ENCODE measurements at places on chromosomes 4 and X. TPM values are rescaled to one million over a fixed set of nuclear protein-coding genes. Genes with fewer than 3 reads are reported as not detected.

The EVC gene
- 35.5 TPM for total RNA-seq

The DACH2 gene
- total RNA-seq, result not detected

The FGF13 gene
- not detected for total RNA-seq

The CYLC1 gene
- total RNA-seq, result not detected

The ZNF157 gene
- total RNA-seq, result not detected

The SLC34A2 gene
- not detected for total RNA-seq

The GABRQ gene
- not detected for total RNA-seq

The PHKA2 gene
- 17.8 TPM for total RNA-seq

The PDZD4 gene
- not detected for total RNA-seq

The GLRA2 gene
- not detected for total RNA-seq

The NEUROG2 gene
- not detected for total RNA-seq

The REELD1 gene
- not detected for total RNA-seq

The CLNK gene
- total RNA-seq, result not detected

The CRLF2 gene
- total RNA-seq, result not detected
